MV-4-11 (cell line): ENCODE measurements at places on chromosomes 16 and 17.
A peak's percentile ranks its signal among the peaks of the same experiment; 100 is the strongest.

- DNase-seq = peak; percentile 98
Observed at GRCh38 chr16:50887500-50888298, 145.8 kb downstream of the CYLD start.

DNA sequence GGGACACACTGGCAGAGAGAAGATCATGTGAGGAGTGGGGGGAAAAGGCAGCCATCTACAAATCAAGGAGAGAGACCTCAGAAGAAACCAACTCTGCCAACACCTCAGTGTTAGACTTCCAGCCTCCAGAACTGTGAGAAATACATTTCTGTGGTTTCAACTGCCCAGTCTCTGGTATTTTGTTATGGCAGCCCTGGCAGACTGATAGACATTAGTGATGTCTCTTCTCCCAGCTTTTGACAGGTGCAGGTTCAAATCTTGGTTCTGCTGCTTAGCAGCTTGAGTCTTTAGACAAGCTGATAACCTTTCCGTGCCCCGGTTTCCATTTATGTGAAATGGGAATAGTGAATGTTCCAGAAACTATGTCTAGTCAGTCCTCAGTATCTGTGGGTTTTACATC lies 199.5 kb downstream of the SNX29 start:
- no peak for DNase-seq

DNA sequence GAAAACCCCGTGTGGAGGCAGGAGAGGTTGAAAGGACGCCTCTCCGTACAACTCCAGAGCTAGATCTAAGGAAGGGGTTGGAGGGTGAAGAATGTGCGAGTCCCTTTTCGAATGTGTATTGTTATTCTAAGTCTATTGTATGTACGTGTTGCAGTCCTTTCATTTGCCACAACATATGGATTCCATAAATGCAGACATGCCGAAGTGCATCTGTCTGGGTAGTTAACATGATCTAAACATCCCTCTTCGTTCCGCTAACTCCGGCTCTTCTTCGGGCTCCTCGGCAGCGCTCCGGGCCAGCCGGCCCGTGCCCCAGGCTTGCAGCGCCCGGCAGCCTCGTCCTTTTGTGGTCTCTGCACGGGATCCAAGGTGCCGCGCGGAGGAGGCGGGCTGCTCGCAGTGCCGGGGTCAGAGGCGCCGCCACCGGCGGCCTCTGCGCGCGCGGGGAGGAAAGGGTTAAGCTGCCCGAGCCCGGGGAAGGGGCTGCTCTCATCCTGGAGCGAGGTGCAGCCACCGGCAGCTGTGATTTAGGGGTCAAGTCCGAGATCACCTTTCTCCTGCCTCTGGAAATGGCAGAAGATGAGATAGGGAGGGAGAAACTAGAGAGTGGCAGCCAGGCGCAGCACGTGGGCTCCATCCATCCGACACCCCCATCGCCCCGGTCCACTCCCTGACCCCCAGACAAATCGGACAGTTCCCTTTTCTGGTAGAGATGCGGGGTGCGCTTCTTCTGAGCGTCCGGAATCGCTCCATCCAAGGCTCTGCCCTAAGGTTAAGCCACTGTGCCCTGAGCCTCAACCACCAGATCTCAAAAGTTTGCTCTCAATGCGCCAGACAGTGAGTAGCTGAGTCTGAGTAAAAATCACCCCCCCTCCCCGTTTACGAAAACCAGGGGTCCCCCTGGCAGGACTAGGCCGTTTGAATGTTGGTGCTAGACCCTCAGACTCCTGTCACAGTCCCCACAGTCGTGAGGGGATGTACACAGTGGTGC lies 15.1 kb upstream of the ZFHX3 start:
- no peak for DNase-seq

GRCh38 chr17:32314636-32315035 lies 27.3 kb downstream of the C17orf75 start:
- DNase-seq = no peak

GRCh38 chr17:54494721-54495715 lies 405.6 kb upstream of the TOM1L1 start:
- DNase-seq = peak; percentile 16

DNA sequence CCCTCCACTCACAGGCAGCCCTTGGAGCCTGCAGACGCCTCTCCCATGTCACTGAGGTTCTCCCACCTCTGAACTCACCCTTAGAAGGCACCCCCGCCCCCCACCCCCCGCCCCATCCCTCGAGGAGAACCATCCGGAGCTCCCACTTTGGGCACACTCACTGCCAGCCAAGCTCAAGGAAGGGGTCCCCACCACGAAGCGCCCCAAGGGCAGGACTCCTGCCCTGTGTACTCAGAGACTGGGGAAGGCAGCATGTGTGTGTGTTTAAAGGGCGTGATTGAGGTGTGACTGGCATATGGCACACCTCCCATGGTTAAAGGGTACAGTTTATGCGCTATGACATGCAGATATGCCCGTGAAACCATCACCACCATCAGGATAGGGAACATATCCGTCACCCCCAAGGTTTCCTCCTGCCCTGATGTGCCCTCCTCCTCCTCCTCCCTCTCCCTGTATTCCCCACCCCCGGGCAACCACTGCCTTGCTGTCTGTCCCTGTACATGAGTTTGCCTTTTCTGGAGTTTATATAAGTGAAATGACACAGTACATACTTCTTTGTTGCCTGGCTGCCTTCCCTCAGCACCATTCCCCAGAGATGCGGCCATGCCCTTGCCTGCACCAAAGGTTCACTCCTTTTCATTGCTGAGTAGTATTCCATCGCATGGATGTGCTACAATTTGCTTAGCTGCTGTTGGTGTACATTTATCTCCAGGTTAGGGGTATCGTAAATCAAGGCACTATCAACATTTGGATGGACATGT lies 14.0 kb upstream of the RBFOX3 start:
- no peak for DNase-seq

- no peak for DNase-seq
Observed at GRCh38 chr16:82582975-82583374, 43.8 kb upstream of the CDH13 start.

DNA sequence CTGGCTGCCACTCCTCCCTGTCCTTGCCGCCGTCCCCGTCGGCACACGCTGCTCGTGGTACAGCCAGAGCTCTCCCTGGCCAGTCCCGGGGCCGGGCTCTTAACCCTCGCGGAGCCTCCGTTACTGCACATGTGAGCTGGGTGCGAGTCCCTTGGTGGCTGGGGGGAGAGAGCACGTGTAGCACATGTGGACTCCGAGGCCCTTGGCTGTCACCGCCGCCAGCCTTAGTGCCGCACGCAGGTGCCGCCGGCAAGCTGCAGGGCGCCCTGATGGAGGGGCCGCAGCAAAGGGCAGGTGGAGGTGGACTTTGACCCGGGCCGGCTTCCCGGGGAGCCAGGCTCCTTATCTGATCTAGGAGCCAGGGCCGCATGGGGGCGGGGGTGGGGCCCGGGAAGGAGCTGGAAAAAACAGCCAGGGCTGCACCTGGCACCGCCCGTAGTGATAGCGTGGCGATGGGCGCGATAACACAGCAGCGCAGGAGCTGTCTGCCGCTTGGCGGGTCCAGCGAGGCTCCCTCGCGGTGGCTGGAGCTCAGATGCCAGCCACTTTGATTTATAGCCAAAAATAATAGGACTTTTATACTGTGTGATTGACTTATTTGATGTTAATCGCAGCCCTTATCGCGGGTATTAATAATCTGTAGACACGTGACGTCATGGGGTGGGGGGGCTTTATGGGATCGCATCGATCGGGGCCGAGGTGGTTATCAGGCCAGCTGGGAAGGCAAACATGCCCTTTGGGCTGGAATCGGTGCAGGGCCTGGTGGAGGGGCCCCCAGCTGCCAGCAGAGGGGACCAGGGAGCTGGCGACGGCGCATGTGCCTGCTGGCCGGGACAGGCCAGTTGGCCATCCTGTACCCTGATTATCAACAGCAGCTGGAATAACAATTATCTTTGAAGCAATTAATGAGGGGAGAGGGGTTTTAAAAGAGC lies 35.1 kb downstream of the ZFPM1 start:
- no peak for DNase-seq

DNA sequence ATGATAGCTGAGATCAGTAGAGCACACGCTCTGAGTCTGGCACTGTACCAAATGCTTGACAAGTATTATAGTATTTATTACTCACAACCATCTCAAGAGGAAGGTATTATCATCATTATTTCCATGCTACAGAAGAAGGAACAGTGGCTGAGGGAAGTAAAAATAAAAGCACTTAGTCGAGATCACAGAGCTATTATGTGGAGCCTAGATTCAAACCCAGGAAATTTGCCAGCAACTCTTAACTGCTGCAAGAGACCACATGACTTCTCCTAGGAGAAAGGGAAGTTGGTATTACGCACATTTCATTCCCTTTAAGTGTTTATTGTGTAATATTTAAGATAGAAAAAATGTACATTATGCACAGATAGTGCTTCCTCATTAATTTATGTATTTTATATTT lies 1.0 kb upstream of the RHOT1 start:
- peak; percentile 98 for DNase-seq

- no peak for DNase-seq
Observed at GRCh38 chr16:59601452-59601851, 867.3 kb upstream of the GOT2 start.

- DNase-seq = no peak
Observed at GRCh38 chr17:66233023-66233753, 4.0 kb upstream of the APOH start.

- DNase-seq = peak; percentile 56
Observed at GRCh38 chr16:15502041-15502725, 67.8 kb downstream of the BMERB1 start.

DNA sequence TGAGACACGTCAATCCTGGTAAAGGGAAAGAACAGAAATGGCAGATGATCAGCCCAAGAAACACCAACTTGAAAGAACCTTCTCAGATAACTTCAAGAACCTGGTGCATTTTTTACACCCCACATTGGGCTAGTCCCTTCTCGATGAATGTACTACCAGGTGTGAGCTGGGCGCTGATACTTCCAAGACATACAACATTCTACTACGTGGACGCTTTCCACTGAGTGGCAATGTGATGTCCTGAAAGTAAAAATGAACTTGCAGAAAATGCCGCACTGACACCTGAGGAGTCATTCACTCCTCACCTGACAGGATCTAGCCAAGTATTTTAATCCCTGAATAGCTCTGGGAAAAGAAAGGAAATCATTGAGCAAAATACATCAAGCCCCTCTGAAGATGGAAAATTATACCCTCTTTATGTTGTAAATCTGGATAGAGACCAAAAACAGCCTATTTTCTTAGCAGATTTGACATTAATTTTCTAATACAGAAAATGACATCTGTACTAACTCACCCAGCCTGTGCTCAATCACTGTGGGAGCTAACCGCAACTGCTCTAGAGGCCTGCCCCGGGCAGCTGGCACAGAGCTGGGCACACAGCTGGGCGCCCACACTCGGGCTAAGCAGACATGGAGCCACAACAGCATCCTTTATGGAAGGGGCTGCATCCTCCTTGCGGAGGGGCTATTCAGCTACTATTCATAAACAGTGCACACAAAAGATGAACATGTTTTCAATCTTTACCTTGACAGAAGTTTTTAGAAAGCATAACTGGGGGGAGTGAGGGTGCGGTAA lies 16.2 kb downstream of the SNN start:
- DNase-seq = no peak

DNA sequence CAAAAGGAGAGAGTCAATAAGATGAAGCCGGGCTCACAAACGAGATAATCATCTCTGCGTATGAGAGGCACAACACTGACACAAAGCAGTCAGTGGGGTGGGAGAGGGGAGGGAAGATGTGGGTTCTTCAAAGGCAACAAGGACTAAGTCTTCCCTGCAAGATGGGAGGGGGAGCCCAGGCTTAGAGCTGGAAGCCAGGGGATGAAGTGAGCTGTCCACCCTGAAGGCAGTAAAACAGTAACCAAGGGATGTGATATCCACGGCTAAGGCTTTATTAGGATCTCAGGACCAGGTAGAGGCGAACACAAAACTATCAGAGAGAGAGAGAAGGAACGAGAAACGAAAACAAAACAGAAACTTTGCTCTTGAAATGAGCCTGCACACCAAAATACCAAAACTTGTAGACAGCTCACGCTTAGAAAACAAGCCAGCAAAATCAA lies 115.9 kb downstream of the DYNLRB2 start:
- no peak for DNase-seq

GRCh38 chr16:81521141-81521626 lies 76.6 kb downstream of the CMIP start:
- DNase-seq = peak; percentile 50

- DNase-seq = no peak
Observed at GRCh38 chr17:78146471-78146869, 285 bp downstream of the C17orf99 start.

DNA sequence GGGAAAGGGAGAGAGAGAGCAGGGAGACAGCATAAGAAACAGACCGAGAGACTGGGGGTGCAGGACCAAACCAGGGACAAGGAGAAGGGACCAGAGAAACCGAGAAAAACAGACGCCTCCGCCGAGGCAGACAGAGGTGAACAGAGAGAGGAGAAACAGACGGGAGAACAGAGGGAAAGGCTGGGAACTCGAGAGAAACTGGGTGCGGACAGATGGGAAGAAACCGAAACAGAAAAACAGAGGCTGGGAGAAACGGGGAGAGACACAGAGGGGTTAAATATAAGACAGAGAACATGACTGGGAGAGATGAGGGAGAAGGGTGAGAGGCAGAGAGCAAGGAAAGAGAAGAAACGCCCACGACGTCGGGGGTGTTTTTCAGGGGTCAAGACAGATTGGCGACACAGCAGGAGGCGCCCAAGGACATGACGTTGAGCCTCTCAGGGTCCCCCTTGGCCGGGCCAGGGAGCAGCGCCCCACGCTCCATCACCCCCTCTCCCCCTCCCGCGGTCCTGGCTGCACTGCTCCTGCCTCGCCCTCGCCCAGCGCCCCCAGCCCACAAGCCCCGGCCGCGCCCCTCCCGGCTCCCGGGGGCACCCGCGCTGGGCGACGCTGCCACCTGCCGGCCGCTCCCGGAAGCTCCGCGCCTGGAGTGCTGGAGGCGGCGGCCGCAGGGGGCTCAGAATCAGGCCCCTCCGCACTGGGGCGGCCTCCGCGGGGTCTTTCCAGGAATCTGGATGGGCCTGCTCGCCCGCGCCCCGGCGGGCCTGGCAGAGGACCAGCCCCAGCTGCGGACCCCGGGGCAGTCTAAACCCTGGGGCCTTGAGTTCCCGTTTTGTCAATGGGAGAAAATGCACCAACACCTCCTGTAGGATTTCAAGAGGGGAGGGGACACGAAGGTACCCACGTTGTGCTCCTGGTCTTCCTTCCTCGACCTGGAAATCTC lies 1.3 kb upstream of the TMEM92 start:
- DNase-seq = peak; percentile 12

GRCh38 chr16:2386990-2387389 lies 42.3 kb upstream of the CCNF start:
- DNase-seq = no peak
